ENCODE measurements at places on chromosomes 3 and 15. TPM values are rescaled to one million over a fixed set of nuclear protein-coding genes. Genes with fewer than 3 reads are reported as not detected.

- H3K27me3 ChIP-seq = no peaks in the 10 kb centered on the region
- H3K4me1 ChIP-seq = no peaks in the 10 kb centered on the region
- peaks cover 49% of the 10 kb centered on the region for H3K36me3 ChIP-seq
- no peak for DNase-seq
- H3K27ac ChIP-seq = no peak overlapping the region
These were observed 214.4 kb downstream of the PCCB start for GRCh38 chr3:136464502-136464901.

ACSBG1 gene
- 0.28 TPM for total RNA-seq

ACP3 gene
- total RNA-seq = not detected

LEKR1 gene
- total RNA-seq = 0.76 TPM

C2CD4A gene
- total RNA-seq = 0.07 TPM

NTRK3 gene
- not detected for total RNA-seq

SNURF gene
- 14.8 TPM for total RNA-seq

PLXNA1 gene
- total RNA-seq = 15.0 TPM

DNA sequence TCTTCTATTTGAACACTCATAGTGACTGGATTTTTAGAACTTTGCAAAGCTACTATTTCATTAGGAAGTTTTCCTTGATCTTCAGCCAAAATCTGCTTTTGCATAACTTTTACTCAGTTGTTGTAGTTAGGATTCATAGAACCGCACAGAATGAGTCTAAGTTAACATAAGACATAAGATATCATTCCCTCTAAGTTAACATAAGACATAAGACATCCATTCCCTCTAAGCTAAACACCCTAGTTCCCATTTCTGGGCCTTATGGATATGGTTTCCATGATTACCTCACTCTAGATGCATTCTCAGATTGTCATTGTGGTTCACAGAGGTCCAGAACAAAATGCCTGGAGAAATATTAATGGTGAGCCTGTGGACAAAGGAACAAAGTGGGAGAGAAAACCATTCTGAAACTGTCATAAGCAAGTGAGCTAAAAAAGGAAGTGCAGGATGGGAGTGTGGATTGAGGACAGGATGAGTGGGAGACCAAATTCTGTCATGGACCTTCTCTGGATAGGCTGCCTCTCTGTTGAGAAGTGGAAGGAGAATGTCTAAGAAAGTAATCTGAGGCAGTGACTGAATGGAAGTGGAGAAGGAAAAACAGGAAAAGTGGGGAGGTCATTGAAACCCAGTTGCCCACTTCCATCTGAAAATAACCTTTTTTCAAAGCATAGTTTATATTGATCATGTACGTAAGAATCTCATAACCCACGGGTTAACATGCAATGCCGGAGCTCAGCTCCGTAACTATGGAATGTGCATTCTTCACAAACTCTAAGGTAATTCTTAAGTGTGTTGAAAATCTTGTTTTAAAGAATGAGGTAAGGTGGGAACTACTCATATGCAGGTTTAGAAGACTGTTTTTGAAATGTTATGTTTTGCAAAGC, 37.4 kb upstream of the SECISBP2L start:
- no peaks in the 10 kb centered on the region for H3K36me3 ChIP-seq
- peaks cover 2% of the 10 kb centered on the region for H3K4me1 ChIP-seq
- H3K27ac ChIP-seq = no peak overlapping the region
- DNase-seq = no peak

DNA sequence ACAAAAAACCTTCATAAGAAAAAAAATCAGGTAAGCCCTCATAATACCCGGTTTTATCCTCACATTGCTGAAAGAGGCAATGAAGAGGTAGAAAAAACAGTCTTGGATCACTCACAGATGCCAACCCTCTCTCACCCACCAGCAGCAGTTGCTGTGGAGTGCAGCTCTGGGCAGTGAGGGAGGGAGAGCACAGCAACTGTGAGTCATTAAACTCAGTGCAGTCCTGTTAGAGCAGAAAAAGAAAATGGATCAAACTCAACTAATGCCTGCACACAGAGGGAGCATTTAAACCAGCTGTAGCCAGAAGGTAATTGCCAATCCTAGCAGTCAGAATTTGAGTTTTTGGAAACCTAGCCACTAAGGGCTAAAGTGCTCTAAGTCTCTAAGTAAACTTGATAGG, 1050.6 kb upstream of the ALCAM start:
- H3K36me3 ChIP-seq = no peaks in the 10 kb centered on the region
- no peak overlapping the region for H3K4me3 ChIP-seq
- no peak overlapping the region for H3K27ac ChIP-seq

MST1R gene
- total RNA-seq = 2.5 TPM

DNA sequence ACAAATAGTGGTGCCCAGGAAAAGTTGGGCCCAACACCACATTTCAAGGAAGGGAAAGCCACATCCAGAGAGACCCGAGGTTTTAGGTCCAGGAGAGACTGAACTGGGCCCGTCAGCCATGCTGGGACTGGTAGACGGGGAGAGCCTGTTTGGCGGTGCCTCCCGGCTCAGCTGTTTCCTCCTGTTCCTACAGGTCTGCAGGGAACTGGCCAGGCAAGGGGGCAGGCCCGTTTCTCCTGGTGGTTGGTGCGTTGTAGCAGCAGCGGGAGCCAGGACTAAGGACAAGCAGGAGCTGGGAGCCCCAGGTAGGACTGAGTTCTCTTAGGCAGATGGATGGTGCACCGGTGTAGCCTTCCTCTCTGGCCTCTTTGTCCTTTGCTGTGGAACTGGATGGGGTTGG, 3.9 kb downstream of the PRKCD start:
- H3K27me3 ChIP-seq = peaks cover 6% of the 10 kb centered on the region
- DNase-seq = no peak
- H3K36me3 ChIP-seq = no peaks in the 10 kb centered on the region
- H3K4me1 ChIP-seq = peaks cover 44% of the 10 kb centered on the region
- no peak overlapping the region for H3K4me3 ChIP-seq

- peaks cover 4% of the 10 kb centered on the region for H3K4me1 ChIP-seq
- no peak overlapping the region for H3K4me3 ChIP-seq
- no peak overlapping the region for H3K27ac ChIP-seq
- DNase-seq = no peak
- H3K27me3 ChIP-seq = peaks cover 28% of the 10 kb centered on the region
- no peaks in the 10 kb centered on the region for H3K36me3 ChIP-seq
These were observed 48.0 kb downstream of the ARNT2 start for GRCh38 chr15:80452166-80452565.

- H3K4me3 ChIP-seq = no peak overlapping the region
- H3K36me3 ChIP-seq = no peaks in the 10 kb centered on the region
- H3K27me3 ChIP-seq = no peaks in the 10 kb centered on the region
- no peak overlapping the region for H3K27ac ChIP-seq
- peaks cover 8% of the 10 kb centered on the region for H3K4me1 ChIP-seq
- no peak for DNase-seq
These were observed 11.7 kb downstream of the ABCC5 start for GRCh38 chr3:184005941-184006507.

PRSS50 gene
- total RNA-seq = not detected

GRCh38 chr3:195899701-195900435, 8.5 kb downstream of the TNK2 start:
- H3K4me3 ChIP-seq = no peak overlapping the region
- peaks cover 16% of the 10 kb centered on the region for H3K36me3 ChIP-seq
- H3K27me3 ChIP-seq = no peaks in the 10 kb centered on the region
- peak overlapping the region; percentile 29 for H3K27ac ChIP-seq
- peaks cover 79% of the 10 kb centered on the region for H3K4me1 ChIP-seq

DNA sequence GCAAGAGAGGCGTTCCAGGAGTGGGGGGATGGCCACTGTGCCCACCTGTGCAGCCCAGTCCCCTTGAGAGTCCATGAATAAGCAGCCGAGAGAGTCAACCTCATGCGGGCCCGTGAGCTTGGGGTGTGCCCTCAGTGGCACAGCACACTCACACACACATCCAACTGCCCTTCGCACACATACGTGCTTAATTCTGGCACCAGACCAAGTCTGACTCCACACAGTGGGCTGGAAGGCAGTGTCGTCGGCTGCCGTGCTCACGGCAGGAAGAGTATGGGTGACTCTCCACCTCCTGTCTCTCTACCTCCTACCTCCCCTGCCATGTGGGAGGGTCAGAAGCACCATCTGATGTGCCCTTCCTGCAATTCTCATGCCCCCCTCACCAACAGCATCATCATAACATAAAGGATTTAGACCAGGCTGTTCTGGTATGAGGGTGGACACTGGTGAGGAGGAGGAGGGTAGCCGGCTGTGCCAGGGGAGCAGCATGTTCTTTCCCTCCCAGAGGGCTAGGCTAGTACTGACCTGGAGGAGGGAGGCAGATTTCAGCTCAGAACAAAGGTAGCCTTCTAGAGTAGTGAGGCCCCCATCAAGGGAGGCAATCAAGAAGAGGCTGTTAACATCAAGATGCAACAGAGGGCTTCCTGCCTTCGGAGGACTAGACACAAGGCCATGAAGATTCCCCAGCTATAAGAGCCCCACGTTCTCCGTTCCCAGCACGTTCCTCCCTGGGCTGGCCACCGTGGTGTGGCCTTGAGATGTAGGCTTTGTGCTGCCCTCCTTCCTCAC, 5.3 kb upstream of the STRA6 start:
- peaks cover 47% of the 10 kb centered on the region for H3K27me3 ChIP-seq
- H3K4me3 ChIP-seq = no peak overlapping the region
- H3K4me1 ChIP-seq = no peaks in the 10 kb centered on the region
- no peak overlapping the region for H3K27ac ChIP-seq
- no peak for DNase-seq

CILP gene
- not detected for total RNA-seq

DNA sequence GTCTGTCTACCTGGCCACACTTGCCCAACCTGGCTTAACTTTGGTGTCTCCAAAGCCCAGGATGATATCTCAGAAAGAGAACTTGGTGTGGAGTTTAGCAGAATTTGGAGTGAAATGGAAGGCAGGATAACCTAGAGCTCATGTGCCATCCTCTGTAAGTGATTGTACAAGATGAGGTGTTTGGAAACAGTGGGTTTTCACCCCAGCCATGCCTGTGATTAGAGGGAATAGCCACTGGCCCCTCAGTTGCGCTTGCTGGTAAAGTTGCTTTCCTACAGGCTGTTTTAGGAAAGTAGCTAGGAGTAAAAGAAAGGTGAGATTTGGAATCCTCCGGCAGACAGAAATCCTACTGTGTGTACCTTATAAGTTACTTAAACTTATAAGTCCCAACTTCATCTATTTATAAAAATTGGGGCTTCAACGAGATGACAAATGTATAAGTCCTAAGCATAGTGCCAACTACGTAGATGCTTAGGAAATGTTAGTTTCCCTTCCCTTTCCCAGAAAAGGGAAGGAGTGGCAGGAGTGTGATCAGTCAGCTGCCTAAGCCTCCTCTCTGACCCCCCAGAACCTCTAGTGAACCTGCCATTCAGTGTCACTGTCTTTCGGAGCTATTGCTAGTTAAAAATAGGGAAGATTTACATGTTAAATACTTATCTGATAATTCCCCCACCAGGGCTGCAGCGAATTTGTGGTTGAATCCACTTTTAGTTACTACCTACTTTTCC, 13.4 kb upstream of the BMF start:
- H3K4me3 ChIP-seq = no peak overlapping the region
- no peaks in the 10 kb centered on the region for H3K36me3 ChIP-seq
- no peak overlapping the region for H3K27ac ChIP-seq
- no peak for DNase-seq
- peaks cover 10% of the 10 kb centered on the region for H3K27me3 ChIP-seq

INSYN1 gene
- not detected for total RNA-seq

GRCh38 chr15:59616379-59616778, 4.8 kb downstream of the GCNT3 start:
- no peak for DNase-seq
- no peak overlapping the region for H3K27ac ChIP-seq
- peaks cover 45% of the 10 kb centered on the region for H3K27me3 ChIP-seq
- peaks cover 3% of the 10 kb centered on the region for H3K36me3 ChIP-seq
- no peak overlapping the region for H3K4me3 ChIP-seq
- peaks cover 3% of the 10 kb centered on the region for H3K4me1 ChIP-seq

C3orf22 gene
- total RNA-seq = not detected

DNA sequence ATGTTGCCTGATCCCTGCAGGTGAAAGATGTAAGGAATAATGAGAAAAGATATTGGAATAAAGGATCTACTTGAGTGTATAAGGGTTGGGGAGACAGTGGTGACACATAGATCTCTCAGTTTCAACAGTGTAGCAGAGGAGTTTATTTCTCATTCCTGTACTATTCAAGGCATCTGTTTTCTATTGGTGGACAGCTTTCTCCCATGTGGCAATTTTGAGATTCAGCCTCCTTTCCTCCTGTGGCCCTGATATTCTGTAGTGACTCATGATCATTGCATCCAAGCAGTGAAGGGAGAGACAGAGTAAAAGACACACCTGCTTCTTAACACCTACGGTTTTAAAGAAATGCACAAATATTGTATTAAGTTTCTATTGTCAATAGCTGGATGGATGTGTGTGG, 327.6 kb downstream of the GRM7 start:
- H3K4me1 ChIP-seq = no peaks in the 10 kb centered on the region
- no peak overlapping the region for H3K27ac ChIP-seq
- DNase-seq = no peak

DNA sequence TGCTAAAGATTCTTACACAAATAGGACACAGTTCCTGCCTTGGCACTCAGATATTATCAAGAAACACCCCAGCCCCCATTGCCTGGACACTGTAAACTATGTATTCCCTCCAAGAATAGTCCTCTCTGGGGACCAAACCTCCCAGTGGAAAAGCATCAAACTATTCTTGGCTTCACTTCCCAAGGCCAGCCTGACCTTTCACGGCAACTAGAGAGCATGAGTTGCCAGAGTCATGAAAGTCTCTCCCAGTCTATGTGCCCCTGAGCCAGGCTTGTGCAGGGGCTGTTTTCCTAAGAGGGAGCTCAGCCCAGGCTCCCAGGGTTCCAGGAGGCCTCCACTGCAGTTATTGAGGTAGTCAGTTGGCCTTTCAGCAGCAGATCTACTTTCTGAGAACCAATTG, 251.9 kb upstream of the TGFBR2 start:
- H3K36me3 ChIP-seq = peaks cover 37% of the 10 kb centered on the region
- H3K4me1 ChIP-seq = peaks cover 57% of the 10 kb centered on the region
- peaks cover 38% of the 10 kb centered on the region for H3K27me3 ChIP-seq
- peak overlapping the region; percentile 42 for H3K4me3 ChIP-seq
- H3K27ac ChIP-seq = peak overlapping the region; percentile 76

TMEM62 gene
- total RNA-seq = 34.7 TPM

ABI3BP gene
- total RNA-seq = 1.2 TPM

ZNF660 gene
- 0.18 TPM for total RNA-seq

GRCh38 chr15:88002706-88003105, 253.8 kb downstream of the NTRK3 start:
- no peak overlapping the region for H3K27ac ChIP-seq
- H3K27me3 ChIP-seq = no peaks in the 10 kb centered on the region
- DNase-seq = no peak
- H3K4me1 ChIP-seq = no peaks in the 10 kb centered on the region
- no peaks in the 10 kb centered on the region for H3K36me3 ChIP-seq
- H3K4me3 ChIP-seq = no peak overlapping the region
